ENCODE measurements at places on chromosomes 11 and 22. TPM values are rescaled to one million over a fixed set of nuclear protein-coding genes. Genes with fewer than 3 reads are reported as not detected.

IMMP1L gene
- 9.0 TPM for total RNA-seq

MAPK8IP2 gene
- total RNA-seq, result 0.13 TPM

POLA2 gene
- total RNA-seq, result 3.9 TPM

MUC15 gene
- total RNA-seq, result not detected

OR51G1 gene
- total RNA-seq, result not detected

DEFB131B gene
- not detected for total RNA-seq

MYOD1 gene
- not detected for total RNA-seq

PGR gene
- total RNA-seq, result 1.1 TPM

CHRM1 gene
- total RNA-seq, result not detected

GPR83 gene
- 0.26 TPM for total RNA-seq

TREH gene
- not detected for total RNA-seq

STARD10 gene
- 9.1 TPM for total RNA-seq

PHOX2A gene
- not detected for total RNA-seq

SCGB2A2 gene
- total RNA-seq, result not detected
